ENCODE measurements at places on chromosomes 16 and 17.

- DNase-seq = no peak
These were observed 17.3 kb upstream of the C16orf74 start for GRCh38 chr16:85768199-85768598.

DNA sequence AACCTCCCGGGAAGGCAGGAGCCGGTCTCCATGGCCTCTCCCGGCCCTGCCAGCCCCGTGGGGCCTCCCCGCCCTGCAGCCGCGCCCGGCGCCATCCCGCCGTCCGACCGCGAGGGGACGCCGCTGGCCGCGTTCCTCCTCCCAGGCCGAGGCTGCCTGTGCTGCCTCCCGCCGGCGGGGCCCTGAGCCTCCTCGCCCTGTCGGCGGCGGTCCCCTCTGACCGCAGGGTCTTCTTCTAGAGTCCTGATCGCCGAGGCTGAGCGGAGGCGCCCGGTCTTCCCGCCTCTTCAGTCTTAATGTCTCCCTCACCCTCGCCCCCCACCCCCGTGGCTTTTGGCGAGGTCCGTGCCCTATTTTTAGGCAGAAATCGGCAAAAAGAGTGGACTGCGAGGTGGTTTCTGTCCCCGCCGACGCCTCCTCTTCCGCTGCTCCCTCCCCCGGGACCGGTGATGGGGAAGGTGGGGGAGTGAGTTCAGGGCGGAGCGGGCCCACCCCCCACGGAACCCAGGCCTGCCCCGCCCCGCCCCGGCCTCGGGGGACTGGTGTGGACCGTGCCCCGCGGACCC, 794 bp upstream of the CPNE7 start:
- DNase-seq = peak; percentile 22

- no peak for DNase-seq
These were observed 8.4 kb downstream of the DLX3 start for GRCh38 chr17:49986396-49987289.

DNA sequence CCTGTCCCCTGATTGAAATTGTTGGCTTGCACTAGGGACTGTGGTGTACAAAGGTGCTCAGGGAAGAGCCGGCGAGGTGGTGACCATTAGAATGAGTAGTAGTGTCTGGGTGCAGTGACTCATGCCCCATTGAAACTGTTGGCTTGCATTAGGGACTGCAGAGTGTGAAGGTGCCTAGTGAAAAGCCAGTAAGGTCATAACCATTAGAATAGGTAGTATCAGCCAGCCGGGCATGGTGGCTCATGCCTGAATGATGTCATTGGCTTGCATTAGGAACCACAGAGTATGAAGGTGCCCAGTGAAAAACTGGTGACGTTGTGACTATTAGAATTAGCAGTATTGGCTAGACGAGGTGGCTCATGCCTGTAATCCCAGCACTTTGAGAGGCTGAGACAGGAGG, 78.9 kb downstream of the ABCC6 start:
- no peak for DNase-seq

DNA sequence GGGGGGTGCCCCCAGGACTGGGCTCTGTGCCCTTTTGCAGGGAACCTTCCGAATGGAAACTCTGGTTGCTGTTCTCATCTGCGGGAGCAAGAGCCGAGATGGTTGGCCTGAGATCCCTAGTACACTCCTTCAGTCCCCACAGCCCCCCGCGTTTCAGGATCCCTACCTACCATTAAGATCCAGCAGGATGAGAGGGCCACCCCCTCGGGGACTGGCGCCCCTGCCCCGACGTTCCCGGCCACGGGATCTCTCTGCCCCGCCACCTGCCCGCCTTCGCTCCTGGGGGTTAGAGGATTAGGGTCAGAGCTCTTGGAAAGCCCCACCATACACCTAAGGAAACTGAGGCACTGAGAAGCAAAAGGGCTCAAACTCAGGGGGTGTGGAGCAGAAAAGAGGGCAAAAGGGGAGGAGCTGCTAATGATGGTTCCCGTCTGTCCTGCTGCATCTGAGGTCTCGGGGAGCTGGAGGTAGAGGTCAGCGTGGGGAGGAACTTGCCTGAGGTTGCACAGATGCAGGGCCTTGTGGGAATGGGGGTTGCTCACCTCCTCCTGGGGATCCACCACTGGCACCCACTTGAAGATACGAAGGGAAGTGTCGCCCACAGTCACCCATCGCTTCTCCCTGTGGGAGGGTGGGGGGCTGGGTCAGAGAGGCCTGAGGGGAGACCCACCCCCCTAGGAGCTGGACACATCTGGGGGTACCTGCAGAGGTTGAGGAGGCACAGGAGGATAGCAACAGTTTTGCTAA, 1.0 kb downstream of the BCL7C start:
- DNase-seq = no peak

GRCh38 chr17:31416503-31416923, 25.0 kb downstream of the RAB11FIP4 start:
- DNase-seq = no peak

DNA sequence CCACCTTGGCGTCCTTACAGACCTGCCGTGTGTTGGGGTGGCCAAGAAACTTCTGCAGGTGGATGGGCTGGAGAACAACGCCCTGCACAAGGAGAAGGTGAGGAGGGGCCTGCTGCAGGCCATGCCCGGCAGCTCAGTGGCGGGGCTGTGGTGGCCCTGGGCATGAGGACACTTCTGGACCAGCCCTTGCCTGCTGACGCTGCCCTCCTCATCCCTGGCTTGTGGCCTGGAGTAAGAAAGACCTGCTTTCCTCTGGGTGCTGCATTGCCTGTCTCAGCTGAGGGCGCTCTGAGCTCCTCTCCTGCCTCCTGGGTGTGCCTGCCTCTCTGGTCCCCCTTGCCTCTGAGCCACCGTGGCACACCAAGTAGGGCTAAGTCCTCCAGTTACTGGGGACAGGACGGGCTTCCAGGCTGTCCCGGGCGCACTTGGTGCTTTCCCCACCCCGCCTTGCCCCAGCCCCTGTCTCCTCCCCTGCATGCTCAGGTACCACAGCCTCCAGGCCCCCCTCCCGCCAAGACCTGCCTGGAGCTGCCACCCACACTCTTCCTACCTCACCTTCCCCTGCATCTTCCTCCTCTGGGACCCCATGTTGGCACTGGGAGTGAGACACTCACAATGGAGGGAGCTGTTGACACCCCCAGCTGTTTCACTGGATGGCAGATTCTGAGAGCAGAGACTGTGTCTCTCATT, 8.7 kb downstream of the ENDOV start:
- no peak for DNase-seq

GRCh38 chr17:45791935-45792334, 7.8 kb downstream of the CRHR1 start:
- DNase-seq = no peak

DNA sequence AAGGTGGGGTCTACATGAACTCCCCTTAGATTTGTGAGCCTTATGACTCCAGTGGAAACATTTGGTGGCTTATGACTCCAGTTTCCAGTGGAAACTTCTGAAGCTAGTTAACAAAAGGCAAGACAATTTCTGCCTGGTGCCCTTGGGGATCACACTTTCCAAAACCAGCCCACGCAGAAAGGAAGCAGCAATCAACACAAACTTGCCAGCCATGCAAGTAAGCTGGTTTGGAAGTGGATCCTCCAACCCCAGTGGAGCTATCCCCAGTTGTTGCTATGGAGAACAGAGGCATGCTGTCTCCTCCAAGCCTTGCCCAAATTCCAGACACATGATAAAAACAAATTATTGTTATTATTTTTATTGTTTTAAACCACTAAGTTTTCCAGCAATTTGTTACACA, 130.9 kb downstream of the CDH11 start:
- no peak for DNase-seq

Measured in NCI-H2107 (cell line).